ENCODE measurements at places on chromosomes 2 and 18.

- DNase-seq = no peak
Measured at GRCh38 chr2:231611273-231612108, 18.8 kb downstream of the TEX44 start.

DNA sequence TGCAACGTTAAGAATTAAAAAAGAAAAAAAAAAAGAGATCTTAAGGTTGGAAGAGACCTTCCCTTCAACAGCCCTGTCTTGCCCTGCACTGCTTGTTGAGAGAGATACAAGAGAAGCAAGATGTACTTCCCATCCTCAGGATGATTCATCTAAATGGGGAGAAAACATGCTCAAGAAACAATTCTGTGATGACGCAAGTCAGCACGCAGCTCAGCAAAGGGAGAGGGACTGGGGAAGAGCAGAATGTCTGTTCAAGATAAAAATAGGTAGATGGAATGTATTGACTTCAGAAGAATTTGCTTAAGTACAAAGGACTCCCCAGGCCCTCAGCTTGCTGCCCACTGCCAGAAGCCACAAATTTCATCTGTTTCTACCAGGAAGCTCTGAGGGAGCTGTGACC is 198.2 kb upstream of the SPRED2 start:
- no peak for DNase-seq

- no peak for DNase-seq
Measured at GRCh38 chr18:31156821-31157763, 5.6 kb downstream of the DSC1 start.

- no peak for DNase-seq
Measured at GRCh38 chr2:168470320-168471162, 14.5 kb downstream of the CERS6 start.

GRCh38 chr18:26710470-26711096 is 154.9 kb downstream of the AQP4 start:
- DNase-seq = no peak

DNA sequence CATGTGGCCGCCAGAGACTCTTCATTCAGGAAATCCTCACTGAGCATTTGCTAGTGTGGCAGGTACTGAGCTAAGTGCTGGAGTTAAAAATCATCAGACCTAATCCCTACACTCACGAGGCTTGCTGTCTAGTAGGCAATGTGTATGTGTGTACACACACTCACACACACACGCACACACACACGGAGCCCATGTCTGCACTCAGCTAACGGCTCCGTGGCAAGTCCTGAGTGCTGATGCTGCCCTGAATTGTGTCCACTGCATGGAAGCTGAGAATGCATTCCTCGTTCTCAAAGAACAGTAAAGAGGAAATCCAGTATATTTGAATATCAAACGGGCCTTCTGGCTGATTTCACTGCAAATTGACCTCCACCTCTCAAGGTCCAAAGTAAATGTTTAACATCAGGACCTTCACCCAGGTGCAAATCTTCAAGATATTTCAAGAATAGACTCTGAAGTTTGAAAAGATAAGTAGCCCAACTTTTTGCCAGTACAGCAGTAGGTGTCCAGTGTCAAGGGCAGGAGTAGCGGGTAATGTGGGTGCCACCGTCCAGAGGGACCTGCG is 136.1 kb upstream of the TTC39C start:
- DNase-seq = no peak

DNA sequence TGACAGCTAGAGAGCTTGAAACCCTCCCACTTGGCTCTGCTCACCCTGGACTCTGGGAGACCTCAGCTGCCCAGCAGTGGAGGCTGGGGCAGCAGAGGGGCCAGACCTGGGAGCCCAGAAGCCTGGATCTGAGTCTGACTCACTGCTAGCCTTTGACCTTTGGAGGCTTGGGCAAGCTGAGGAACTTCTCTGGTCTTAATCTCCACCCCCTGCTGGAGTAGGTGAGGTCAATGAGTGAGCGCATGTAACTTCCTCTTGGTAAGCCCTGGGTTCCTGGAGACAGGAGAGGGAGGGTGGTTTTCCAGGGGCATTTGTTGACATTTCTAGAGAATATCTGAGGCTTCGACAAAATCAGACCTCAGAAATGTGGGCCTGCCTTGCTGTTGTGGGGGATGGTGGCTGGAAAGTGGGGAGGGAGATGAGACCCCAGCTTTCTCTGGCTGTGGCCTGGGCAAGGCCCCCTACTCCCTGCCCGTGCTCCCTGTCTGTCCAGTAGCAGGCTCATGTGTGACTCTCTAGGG is 73.0 kb upstream of the YWHAQ start:
- DNase-seq = no peak

DNA sequence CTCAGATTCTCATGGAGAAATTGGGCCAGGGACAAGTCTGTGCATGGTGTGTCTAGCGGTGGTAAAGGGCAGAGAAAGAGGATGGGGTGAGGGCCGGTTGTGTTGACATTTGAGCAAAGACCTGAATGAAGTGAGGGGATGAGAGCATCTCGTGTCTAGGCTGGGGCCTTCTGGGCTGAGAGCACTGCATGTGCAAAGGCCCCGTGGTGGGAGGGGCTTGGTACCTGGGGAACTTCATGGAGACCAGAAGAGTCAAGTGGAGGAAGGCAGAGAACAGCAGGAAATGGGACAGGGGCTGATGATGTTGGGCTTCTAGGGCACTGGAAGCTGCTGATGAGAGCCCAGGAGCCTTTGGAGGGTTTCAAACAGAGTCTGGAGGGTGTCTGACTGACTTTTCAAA is 76.8 kb downstream of the SH3BP4 start:
- no peak for DNase-seq

All from activated CD4-positive, alpha-beta T cell treated with anti-CD3 and anti-CD28 coated beads, Interleukin-2, amount 50 U/mL, for 1 hour (primary cell).